ENCODE measurements at places on chromosomes 12 and 14.
A peak's percentile ranks its signal among the peaks of the same experiment; 100 is the strongest.

DNA sequence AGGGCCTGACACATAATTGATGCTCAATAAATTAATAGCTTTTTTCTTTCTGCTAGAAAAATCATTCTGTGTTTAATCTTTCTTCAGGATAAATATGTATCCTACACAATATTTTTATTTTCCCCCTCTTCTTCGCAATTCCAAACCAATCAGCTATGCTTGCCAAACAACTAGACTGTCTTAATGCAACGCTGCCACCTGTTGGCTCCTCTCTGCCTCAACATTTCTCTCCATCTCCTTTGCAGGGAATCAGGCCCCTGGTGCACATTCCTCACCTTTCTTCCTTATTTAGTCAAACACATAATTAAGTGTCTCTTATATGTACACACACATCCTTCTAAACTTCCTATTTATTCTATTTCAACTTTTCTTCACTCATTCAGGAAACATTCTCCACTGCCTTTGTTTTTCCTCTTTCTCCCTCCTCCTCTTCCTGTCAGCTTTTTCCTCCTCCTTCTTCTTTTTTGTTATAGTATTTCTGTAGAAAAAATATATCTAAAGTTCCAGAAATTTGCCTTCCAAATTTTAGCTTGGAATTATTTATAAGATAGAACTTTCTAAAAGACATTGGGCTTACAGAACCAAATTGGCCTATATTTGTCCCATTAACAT is 406.0 kb downstream of the PRKD1 start:
- no peak for DNase-seq

- DNase-seq = peak; percentile 62
Observed at GRCh38 chr12:121443193-121443870, 43.4 kb downstream of the RNF34 start.

- peak; percentile 42 for DNase-seq
Observed at GRCh38 chr12:26097046-26097878, 27.6 kb downstream of the BHLHE41 start.

DNA sequence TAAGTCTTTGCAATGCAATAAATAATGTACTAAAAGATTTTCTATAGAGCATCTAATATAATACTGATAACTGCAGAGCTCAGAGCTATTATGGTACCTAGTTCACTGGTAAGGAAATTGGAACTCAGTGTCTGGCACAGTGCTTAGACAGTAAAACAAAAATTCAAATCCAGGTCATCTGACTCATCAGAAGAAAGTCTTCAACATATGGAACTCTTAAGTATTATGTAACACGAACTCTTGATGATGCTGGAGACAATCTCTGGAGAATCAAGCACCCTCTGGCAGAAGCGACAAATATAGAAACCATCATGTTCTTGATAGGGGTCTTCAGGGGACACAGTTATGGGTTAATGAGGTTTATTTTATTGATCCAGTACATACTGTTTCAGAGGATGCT is 37.3 kb upstream of the TRHDE start:
- DNase-seq = no peak

DNA sequence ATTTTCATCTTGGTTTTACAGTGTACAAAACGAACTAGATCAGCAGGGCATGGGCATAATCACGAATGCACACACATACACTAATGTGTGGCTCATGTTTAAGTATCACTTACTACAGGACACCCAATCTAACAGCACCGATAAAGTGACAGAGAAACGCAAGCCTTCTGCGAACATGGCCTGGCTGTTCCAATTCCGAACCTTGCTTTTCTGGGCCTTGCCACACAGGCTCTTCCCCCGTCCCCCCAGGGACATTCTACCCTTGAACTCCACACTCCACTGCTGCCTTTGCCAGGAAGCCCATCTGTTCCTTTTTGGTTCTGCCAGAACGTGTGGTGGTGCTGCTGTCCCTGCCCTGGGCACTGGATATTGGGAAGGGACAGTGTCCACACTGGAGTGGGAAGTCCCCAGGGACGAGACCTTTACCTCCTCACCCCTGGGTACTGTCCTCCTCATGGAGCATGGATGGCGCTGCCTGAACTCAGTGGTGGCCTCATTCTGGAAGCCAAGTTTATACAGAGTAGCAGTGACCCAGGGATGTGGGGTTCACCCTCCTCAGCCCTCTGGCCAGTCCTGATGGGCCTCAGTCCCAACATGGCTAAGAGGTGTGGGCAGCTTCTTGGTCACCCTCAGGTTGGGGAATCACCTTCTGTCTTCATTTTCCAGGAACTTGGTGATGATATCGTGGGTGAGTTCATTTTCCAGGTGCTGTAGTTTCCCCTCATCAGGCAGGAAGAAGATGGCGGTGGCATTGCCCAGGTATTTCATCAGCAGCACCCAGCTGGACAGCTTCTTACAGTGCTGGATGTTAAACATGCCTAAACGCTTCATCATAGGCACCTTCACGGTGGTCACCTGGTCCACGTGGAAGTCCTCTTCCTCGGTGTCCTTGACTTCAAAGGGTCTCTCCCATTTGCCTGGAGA is 7.9 kb downstream of the SERPINA1 start:
- no peak for DNase-seq

DNA sequence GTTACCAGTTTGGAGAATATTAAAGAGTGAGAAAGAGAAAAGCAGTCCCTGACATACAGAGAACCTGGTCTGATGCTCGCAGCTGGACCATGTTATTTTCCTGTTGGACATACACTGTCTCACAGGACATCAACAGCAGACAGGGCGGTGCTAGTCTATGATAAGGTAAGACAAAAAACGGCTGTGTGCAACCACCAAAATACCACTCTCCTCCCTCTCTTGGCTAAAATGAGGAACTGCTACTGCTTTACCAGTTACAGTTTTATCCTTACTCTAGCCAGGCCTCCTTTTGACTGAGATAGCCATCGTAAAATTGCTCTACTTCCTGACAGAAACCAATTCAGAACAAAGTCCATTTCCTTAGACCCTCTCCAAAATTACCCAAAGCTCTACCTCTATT is 47.0 kb upstream of the ERGIC2 start:
- no peak for DNase-seq

DNA sequence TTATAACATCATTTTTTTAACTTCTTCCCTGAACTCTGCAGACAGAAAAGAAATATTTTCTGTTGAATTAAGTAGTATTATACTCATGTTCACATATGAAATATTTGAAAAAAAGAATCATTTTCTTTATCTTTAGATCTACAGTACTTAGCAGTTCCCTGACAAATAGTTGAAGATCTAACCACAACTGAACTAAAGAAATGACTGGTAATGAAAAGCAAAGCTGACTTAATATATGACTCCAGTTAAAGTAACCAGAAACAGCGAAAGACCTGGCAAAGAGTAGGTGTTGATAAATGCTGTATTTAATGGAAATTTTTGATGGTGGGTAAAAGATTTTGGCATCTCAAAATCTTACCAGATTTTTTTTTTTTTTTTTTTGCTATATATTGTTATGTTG is 207.1 kb upstream of the SLC16A7 start:
- DNase-seq = no peak

- DNase-seq = no peak
Observed at GRCh38 chr14:56471056-56471455, 108.5 kb upstream of the TMEM260 start.

DNA sequence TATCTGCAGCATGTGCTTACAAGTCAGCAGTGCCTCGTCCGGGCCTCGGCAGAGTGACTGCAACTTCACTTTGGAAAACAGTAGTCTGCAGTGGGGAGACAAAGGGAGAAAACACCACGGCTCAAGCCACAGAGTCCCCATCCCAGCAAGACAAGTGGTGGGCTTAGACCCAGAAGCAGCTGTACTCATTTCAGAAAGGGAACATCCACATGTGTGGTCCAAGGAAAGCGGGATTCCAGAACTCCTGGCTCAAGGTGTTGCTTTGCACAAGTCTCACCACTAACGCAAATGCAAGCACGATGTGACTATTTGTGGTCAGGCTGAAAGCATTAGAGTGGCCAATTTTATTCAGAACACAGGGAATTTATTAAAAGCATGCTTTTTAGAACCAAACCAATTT is 198.3 kb downstream of the TTC7B start:
- DNase-seq = no peak

DNA sequence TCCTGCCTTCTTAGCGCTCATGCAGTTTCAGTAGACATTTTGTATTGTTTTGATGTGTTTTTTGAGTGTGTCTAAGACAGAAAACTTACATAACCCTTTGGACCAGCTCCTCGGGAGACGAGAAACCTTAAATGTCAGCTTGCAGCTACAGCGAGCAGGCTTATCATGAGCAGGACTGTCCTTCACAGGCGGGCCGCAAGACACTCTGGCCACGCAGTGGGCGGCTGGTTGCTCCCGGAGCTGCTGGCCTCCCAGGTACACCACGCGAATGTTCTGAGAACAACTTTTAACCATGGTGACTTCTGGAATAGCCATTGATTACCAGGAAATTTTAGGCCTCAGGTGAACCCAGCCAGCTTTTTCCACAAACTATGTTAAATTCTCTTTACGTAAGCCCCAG is 164.1 kb upstream of the DIO3 start:
- no peak for DNase-seq
